ENCODE measurements at places on chromosomes 1 and 21.

- no peak for DNase-seq
Observed at GRCh38 chr1:186740324-186740723, 60.1 kb upstream of the PTGS2 start.

GRCh38 chr1:169120066-169120465 is 13.6 kb downstream of the ATP1B1 start:
- no peak for DNase-seq

- no peak for DNase-seq
Observed at GRCh38 chr1:201964261-201964660, 9.0 kb downstream of the TIMM17A start.

DNA sequence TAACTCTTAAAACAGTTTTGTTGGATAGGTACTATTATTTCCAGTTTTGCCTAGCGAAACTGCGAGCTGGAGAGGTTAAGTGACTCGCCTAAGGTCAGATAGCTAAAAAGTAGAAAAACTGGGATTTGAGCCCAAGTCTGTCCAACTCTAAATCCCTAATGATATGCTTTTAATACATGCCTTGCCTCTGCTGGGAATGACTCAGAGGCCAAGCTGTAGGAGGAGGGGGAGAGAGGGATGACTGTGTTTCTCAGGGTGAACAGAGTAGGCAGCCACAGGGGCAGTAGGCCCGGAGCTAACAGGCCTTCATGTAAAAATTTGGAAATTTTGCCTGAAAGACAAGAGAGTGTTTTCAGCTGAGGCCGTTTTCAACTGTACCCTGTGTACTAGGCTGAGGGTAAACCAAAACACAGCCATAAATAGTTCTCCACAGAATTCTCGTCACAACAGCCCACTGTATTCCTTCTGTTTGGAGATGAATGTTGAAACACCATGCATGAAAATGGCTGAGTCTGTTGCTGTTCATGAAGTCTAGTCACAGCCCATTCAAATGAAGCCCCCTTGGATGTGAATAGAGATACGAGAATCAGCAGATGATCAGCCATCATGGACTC is 107.5 kb upstream of the HOOK1 start:
- no peak for DNase-seq

- DNase-seq = no peak
Observed at GRCh38 chr1:230809256-230809990, 58.9 kb downstream of the C1orf198 start.
